Transverse colon (tissue), 4 donors: ENCODE measurements at places on chromosomes 11 and 22. TPM values are rescaled to one million over a fixed set of nuclear protein-coding genes. Genes with fewer than 3 reads are reported as not detected.

DNA sequence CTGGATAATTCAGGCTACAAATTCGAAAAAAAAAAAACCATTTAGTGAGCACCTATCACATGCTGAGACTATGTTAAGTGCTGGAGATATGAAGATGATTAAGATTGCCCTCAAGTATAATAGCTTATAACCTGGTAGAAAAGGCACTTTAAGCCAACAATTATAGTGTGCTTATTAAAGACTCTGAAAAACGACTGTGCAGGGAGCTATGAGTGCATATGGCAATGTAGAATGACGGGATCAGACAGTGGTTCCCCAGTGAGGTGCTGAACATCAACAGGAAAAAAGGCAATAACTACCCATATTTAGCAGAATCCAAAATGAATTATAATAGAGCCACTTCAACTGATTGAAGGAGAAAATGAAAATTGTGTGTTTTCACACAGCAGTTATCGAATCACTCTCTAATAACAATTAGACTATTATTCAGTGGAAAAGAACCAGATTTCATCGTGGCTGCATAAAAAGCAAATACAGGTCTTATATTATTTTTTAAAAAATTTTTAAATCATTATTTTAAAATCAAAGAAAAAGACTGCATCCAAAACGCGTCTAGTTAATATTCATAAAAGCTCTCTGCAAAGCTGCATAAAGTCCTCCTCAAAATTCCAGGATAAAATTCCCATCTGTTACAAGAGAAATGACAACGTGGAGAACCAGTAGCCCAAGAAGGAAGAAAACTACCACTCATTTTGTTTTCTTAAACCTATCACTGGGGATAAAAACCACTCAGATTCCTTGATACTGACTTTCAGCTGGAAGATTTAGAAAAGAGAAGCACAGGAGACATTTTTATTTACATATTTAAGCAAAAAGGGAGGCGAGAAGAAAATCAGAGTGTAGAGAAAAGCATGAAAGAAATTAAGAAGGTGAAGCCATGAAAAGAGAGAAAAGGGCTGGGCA, 1.1 kb downstream of the MTMR2 start:
- no peak for DNase-seq

GRCh38 chr22:38088629-38089473, 4.9 kb upstream of the SLC16A8 start:
- DNase-seq, result no peak

- DNase-seq, result no peak
Observed at GRCh38 chr11:116231543-116231942, 541.2 kb downstream of the BUD13 start.

DNA sequence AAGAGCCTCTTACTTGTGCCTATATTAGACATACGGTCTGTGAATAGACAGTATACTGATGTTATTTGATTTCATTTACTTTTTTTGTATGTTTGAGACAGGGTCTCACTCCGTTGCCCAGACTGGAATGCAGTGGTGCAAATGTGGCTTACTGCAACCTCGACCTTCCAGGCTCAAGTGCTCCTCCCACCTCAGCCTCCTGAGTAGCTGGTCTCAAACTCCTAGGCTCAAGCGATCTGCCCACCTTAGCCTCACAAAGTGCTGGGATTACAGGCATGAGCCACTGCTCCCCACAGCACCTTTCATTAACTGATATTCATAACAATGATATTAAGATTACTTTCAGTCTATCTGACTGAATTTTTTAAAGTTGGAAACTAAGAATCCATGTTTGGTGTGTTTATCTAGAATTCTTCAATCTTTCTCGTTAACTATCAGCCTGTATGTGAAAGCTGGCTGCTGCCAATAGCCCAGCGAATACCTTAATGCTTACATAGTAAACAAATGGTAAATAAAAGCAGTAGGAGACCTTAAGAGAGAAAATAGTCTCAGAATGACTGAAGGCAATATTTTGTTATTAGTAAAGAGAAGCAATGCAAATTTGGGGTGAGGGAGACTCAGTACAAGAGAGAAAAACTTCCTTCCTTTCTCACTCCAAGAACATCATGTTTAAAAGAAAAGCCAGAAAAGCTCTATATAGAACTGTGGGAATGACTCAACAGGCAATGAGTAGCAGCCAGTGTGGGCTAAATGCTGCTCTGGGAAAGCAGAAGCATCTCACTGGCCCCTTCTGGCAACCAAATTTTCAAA, 101.9 kb downstream of the MRTFA start:
- no peak for DNase-seq

DNA sequence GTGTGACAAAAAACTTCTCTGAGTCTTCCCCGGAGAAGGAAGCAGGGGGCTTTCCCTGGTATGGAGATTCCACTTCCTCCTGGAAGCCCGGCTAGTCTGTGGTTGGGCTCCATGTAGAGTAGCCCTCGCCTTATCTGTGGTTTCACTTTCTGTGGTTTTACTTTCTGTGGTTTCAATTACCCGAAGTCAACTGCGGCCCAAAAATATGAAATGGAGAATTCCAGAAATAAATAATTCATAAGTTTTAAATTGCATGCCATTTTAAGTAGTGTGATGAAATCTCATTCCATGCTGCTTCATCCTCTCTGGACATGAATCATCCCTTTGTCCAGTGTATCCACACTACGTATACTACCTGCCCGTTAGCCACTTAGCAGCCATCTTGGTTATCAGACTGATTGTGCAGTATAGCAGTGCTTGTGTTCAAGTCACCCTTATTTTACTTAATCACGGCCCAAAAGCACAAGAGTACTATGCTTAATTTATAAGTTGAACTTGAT, 275.0 kb upstream of the SESN3 start:
- no peak for DNase-seq

DNA sequence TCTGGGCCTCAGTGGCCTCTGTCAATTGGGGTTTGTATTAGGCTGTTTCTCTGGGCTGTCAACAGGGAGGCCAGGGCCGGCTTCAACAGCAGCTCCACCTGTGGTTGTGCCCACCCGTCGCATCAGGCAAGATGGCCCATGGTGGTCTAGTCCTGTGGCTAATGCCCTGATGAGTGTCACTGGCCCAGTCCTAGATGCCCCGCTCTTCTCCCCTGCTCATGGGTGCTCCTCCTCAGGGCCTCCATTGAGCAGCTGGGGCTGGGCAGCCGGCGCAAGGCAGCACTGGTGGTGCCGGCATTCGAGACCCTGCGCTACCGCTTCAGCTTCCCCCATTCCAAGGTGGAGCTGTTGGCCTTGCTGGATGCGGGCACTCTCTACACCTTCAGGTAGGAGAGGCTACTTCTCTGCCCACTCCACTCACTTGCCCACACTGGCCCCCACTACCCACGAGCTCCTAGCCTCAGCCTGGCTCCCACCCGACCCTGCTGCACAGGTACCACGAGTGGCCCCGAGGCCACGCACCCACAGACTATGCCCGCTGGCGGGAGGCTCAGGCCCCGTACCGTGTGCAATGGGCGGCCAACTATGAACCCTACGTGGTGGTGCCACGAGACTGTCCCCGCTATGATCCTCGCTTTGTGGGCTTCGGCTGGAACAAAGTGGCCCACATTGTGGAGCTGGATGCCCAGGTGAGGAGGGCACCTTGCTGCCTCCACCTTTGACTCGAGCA, 5.4 kb downstream of the LARGE2 start:
- no peak for DNase-seq

- DNase-seq, result no peak
Observed at GRCh38 chr11:111124724-111125123, 120.8 kb upstream of the POU2AF2 start.

- no peak for DNase-seq
Observed at GRCh38 chr11:8683115-8683807, 669 bp downstream of the RPL27A start.

GRCh38 chr11:134101282-134101681, 32.4 kb downstream of the JAM3 start:
- no peak for DNase-seq

DNA sequence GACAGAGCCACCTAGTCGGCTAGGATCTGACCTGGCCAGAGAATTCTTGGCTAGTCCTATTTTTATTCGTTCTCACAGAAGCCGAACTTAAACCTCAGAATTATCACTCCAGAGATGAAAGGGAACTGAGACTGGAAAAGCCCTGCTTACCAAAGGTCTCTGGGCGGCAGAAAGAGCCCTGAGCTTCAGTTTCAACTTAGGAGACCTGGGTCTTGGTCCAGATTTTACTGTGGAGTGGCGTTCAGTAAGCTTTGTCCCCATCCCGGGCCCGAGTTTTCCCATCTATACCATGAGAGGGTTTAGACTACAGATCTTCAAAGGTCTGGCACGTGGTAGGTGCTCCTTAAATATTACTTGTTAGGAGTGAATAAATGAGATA, 516 bp downstream of the NEU3 start:
- no peak for DNase-seq

- DNase-seq, result peak; percentile 23
Observed at GRCh38 chr11:120400564-120401364, 64.6 kb downstream of the ARHGEF12 start.

Gene GPHA2
- not detected for total RNA-seq

Gene GSTT2
- total RNA-seq, result 0.41 TPM

Gene MAPK8IP1
- 3.2 TPM for total RNA-seq

Gene PKDREJ
- not detected for total RNA-seq
